Right atrium auricular region (tissue), 2 donors: ENCODE measurements at places on chromosomes 4 and X.

GRCh38 chrX:37509349-37509748, 62.1 kb upstream of the LANCL3 start:
- H3K27ac ChIP-seq: no peak overlapping the region
- H3K36me3 ChIP-seq: no peaks in the 10 kb centered on the region
- no peak for DNase-seq
- no peaks in the 10 kb centered on the region for H3K4me1 ChIP-seq
- no peaks in the 10 kb centered on the region for H3K27me3 ChIP-seq

DNA sequence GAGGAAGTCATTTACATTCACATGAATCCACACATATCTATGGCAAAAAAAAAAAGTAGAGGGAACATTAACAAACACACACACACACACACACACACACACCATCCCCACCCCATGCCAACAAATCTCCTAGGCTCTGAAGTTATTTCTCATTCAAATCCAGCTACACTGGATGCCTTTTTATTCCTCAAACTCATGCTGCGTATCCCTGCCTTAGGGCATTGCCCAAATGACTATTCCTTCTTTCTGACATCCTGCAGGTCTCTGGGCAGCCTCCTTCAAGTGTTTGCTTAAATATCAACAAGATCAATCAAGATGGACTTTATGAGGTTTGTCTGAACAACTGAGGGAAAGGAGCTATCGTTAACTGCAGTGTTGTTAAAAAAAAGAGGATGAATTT, 106.5 kb upstream of the FAM9A start:
- no peak for DNase-seq
- H3K27ac ChIP-seq: no peak overlapping the region
- H3K27me3 ChIP-seq: no peaks in the 10 kb centered on the region
- no peaks in the 10 kb centered on the region for H3K4me1 ChIP-seq
- H3K36me3 ChIP-seq: no peaks in the 10 kb centered on the region
- no peak overlapping the region for H3K4me3 ChIP-seq

- no peaks in the 10 kb centered on the region for H3K27me3 ChIP-seq
- no peak overlapping the region for H3K4me3 ChIP-seq
- no peak overlapping the region for H3K27ac ChIP-seq
- no peaks in the 10 kb centered on the region for H3K36me3 ChIP-seq
These were observed 112.0 kb upstream of the PABPC4L start for GRCh38 chr4:134313591-134313990.

- no peak for DNase-seq
- H3K36me3 ChIP-seq: no peaks in the 10 kb centered on the region
- no peak overlapping the region for H3K27ac ChIP-seq
- no peak overlapping the region for H3K4me3 ChIP-seq
These were observed 147.1 kb downstream of the FAT4 start for GRCh38 chr4:125461676-125462363.

GRCh38 chr4:108210989-108211835, 42.5 kb upstream of the LEF1 start:
- no peak for DNase-seq
- H3K27ac ChIP-seq: no peak overlapping the region
- no peak overlapping the region for H3K4me3 ChIP-seq
- no peaks in the 10 kb centered on the region for H3K4me1 ChIP-seq

GRCh38 chrX:115297189-115297588, 7.7 kb downstream of the LUZP4 start:
- H3K4me1 ChIP-seq: no peaks in the 10 kb centered on the region
- H3K4me3 ChIP-seq: no peak overlapping the region
- no peaks in the 10 kb centered on the region for H3K27me3 ChIP-seq
- no peak for DNase-seq

GRCh38 chr4:117874216-117874615, 160.1 kb upstream of the NDST3 start:
- H3K4me1 ChIP-seq: no peaks in the 10 kb centered on the region
- no peak overlapping the region for H3K4me3 ChIP-seq
- H3K27me3 ChIP-seq: no peaks in the 10 kb centered on the region
- no peak overlapping the region for H3K27ac ChIP-seq
- H3K36me3 ChIP-seq: no peaks in the 10 kb centered on the region
- DNase-seq: no peak

DNA sequence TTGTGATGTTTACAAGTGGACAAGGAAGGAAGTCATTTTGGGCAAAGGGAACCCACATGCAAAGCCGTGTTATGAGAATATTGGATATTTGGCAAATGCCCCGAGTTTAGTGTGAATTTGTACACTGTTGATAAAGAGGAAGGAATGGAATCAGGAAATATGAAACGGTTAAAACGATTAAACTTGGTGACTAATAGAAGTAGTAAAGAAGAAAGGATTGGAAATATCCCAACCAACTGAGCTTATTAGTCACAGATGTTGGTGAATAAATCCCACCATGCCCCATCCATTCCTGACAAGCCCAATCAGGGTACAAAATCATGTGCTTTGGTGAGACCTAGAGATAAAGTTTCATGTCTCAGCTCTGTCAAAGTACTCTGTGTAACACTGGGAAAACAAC, 22.0 kb downstream of the ARHGAP24 start:
- no peak overlapping the region for H3K4me3 ChIP-seq
- H3K4me1 ChIP-seq: peaks cover 33% of the 10 kb centered on the region
- DNase-seq: no peak
- no peaks in the 10 kb centered on the region for H3K27me3 ChIP-seq

DNA sequence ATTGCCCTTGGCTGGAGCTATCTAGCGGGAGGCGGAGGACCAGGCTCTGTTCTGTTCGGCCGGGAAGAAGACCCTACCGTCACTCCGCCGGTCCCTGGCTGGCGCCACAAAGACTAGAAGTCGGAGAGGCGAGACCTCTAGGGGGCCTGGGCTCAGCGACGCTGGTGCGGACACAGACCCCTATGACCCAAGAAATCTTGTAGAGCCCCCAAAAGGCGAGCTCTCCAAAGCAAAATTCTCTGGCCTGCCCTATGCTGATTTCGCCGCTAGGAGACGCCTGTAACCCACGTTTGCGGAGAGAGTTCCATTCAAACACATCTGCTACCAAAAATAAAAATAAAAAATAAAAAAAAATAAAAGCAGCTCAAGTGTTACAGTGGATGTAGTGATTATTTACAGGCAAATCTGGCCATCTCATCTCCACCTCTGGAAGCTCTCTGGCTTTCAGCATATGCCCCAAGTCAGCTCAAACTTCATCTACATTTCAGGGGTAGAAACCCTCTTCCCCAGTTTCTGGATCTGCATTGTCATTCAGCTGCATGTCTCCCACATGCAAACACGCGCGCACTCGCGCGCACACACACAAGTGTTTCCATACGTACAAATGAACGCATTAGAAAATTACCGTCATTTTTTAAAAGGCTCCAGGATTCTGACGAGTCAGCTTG, 2.4 kb upstream of the PCDH10 start:
- DNase-seq: no peak
- no peaks in the 10 kb centered on the region for H3K4me1 ChIP-seq
- H3K36me3 ChIP-seq: no peaks in the 10 kb centered on the region

DNA sequence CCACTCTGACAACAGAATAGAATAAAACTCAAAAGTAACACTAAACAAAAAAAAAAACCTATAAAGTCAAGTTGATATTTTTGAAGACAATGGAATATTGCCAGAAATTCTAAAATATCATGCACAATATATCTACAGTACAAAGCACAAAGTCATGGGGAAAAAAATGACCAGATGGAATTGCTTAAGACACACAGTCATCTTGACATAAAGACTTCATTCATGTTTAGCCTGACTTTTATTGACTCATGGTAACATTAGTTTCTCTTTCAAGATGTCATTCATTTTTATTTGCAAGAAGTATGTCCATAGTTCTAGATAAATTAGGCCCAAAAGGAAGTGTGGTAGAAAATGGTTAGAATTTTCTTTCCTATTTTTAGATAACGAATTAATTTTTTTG, 259.1 kb downstream of the CAMK2D start:
- peak overlapping the region; percentile 74 for H3K27ac ChIP-seq
- no peak for DNase-seq
- peaks cover 11% of the 10 kb centered on the region for H3K36me3 ChIP-seq
- H3K4me3 ChIP-seq: no peak overlapping the region
- H3K27me3 ChIP-seq: no peaks in the 10 kb centered on the region
- no peaks in the 10 kb centered on the region for H3K4me1 ChIP-seq

DNA sequence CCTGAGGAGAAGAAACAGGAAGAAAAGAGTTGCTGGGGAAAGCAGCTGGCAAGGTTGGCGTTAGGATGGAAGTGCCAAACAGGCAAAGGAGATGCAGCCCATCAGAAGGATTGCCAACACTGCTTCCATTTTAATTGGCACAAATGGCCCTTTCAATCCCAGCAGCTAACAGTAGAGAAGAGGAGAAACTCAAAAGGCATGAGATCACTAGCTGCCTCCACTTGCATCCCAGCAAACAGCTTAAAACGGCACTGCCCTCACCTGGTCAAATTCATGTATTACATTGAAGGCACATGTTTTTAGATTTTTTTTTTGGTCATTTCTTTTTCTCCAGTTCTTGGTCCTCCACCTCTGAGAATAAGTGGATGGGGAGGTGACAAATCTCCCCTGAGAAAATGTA, 14.9 kb upstream of the LOC101059915 start:
- no peak overlapping the region for H3K4me3 ChIP-seq
- H3K4me1 ChIP-seq: no peaks in the 10 kb centered on the region
- H3K27me3 ChIP-seq: no peaks in the 10 kb centered on the region
- H3K36me3 ChIP-seq: no peaks in the 10 kb centered on the region

DNA sequence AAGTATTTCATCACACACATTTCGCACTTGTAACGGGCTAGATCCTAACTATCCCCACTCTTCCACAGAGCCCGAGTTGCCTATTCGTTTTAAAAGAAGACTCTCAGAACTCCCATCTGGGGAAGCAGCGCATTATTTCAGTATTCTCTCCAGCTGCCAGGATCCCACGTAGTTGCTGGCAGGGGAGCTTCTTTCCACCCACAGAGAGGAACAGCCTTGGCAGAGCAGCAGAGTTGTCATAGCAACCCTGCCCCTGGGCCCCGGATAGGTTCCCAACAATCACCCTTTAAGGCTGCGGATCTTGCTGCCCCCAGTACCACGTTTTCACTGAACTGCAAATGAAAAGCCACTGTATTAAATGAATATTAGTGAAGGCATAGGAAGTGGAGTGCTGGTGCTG, 106.7 kb downstream of the GPM6A start:
- DNase-seq: no peak
- no peak overlapping the region for H3K27ac ChIP-seq
- H3K4me1 ChIP-seq: no peaks in the 10 kb centered on the region
- H3K4me3 ChIP-seq: no peak overlapping the region
- no peaks in the 10 kb centered on the region for H3K27me3 ChIP-seq
- H3K36me3 ChIP-seq: no peaks in the 10 kb centered on the region

GRCh38 chr4:138775890-138776289, 239.7 kb upstream of the NOCT start:
- no peaks in the 10 kb centered on the region for H3K36me3 ChIP-seq
- H3K4me3 ChIP-seq: no peak overlapping the region
- H3K27ac ChIP-seq: no peak overlapping the region
- no peak for DNase-seq
- H3K27me3 ChIP-seq: no peaks in the 10 kb centered on the region
- H3K4me1 ChIP-seq: no peaks in the 10 kb centered on the region

DNA sequence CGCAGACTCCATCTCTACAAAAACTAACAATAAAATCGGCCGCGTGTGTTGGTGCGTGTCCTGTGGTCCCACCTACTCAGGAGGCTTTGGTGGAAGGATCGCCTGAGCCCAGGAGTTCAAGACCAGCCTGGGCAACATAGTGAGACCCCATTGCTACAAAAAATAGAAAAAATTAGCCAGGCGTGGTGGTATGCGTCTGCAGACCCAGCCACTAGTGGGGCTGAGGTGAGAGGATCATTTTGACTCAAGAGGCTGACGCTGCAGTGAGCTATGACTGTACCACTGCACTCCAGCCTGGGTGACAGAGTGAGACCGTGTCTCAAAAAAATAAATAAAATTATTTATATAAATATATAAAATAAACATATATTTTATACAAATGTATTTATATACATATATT, 22.3 kb downstream of the ASMTL start:
- no peaks in the 10 kb centered on the region for H3K27me3 ChIP-seq
- H3K4me1 ChIP-seq: no peaks in the 10 kb centered on the region
- H3K36me3 ChIP-seq: peaks cover 22% of the 10 kb centered on the region
- no peak overlapping the region for H3K27ac ChIP-seq
- H3K4me3 ChIP-seq: no peak overlapping the region
- no peak for DNase-seq

- DNase-seq: no peak
- no peaks in the 10 kb centered on the region for H3K27me3 ChIP-seq
- H3K36me3 ChIP-seq: peaks cover 11% of the 10 kb centered on the region
- no peaks in the 10 kb centered on the region for H3K4me1 ChIP-seq
These were observed 46.2 kb downstream of the MOSPD2 start for GRCh38 chrX:14919407-14919806.

GRCh38 chr4:186719925-186720694, 3.5 kb downstream of the FAT1 start:
- no peak overlapping the region for H3K4me3 ChIP-seq
- H3K27ac ChIP-seq: no peak overlapping the region
- no peak for DNase-seq
- H3K36me3 ChIP-seq: no peaks in the 10 kb centered on the region
- H3K27me3 ChIP-seq: no peaks in the 10 kb centered on the region
- H3K4me1 ChIP-seq: no peaks in the 10 kb centered on the region

DNA sequence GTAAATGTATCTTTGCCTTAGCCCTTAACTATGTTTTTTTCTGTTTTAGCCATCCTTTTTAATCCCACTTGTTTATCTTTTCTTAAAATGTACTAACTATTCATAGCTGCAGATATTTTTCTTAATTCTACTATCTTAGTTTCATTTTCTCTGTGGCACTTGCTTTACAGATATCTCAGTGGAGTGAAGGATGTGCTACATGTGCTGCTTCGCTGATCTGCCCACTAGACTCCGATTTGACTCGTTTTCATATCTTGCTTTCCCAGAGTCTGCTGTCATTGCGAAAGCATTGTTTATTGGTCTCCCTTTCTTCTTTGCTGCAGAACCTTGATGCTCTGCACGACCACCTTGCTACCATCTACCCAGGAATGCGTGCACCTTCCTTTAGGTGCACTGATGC, 30.6 kb downstream of the GUCY1B1 start:
- no peak overlapping the region for H3K27ac ChIP-seq
- no peaks in the 10 kb centered on the region for H3K36me3 ChIP-seq
- no peak for DNase-seq
- H3K4me3 ChIP-seq: no peak overlapping the region
- no peaks in the 10 kb centered on the region for H3K4me1 ChIP-seq

- H3K36me3 ChIP-seq: no peaks in the 10 kb centered on the region
- H3K4me1 ChIP-seq: no peaks in the 10 kb centered on the region
- H3K27me3 ChIP-seq: no peaks in the 10 kb centered on the region
- H3K27ac ChIP-seq: no peak overlapping the region
These were observed 175.7 kb upstream of the BCOR start for GRCh38 chrX:40273356-40274050.

GRCh38 chr4:2646396-2647149, 109.6 kb downstream of the TNIP2 start:
- H3K4me3 ChIP-seq: no peak overlapping the region
- no peaks in the 10 kb centered on the region for H3K4me1 ChIP-seq
- H3K36me3 ChIP-seq: peaks cover 55% of the 10 kb centered on the region
- no peak for DNase-seq
- no peak overlapping the region for H3K27ac ChIP-seq
- H3K27me3 ChIP-seq: no peaks in the 10 kb centered on the region
